NCI-H187 (cell line): ENCODE measurements at places on chromosomes 12 and 14.

- DNase-seq: no peak
Measured at GRCh38 chr12:25317553-25317952, 66.8 kb upstream of the KRAS start.

- DNase-seq: peak; percentile 59
Measured at GRCh38 chr12:107607464-107608392, 77.9 kb upstream of the PWP1 start.

DNA sequence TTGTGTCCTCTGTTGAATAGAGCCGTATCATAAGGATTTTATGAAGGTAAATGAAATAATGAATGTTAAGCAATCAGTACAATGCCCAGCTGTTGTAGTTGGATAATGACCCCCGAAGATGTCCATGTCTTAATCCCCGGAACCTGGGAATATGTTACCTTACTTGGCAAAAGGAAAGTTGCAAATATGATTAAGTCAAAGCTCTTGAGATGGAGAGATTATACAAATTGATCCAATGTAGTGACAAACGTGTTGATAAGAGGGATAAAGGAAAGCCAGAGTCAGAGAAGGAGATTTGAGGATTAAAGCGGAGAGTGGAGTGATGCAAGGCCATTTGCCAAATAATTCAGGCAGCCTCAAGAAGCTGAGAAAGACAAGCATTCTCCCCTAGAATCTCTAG is 19.2 kb upstream of the MGAT4C start:
- no peak for DNase-seq

- no peak for DNase-seq
Measured at GRCh38 chr12:95663525-95663924, 112.2 kb upstream of the USP44 start.

DNA sequence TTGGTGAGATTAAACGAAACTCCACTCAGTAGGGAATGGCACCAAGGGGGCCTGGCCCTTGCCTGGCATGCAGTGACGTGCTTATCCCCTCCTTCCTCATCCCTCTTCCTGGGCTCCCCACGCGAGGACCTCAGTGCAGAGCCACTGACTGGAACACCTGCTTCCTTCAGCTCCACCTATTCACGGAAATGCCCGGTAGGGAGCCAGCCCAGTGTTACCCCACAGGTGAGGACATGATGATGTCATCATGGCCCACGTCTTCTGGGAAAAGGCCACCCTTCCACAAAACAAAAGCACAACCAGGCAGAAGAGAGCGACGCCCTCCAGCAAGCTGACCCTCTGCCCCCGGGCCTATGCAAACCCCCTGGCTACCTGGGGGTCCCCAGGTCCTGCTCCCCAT is 42.1 kb downstream of the CCDC85C start:
- DNase-seq: no peak

- DNase-seq: no peak
Measured at GRCh38 chr14:99857551-99857950, 64.3 kb downstream of the EML1 start.

GRCh38 chr14:72711936-72712335 is 182.0 kb downstream of the DPF3 start:
- DNase-seq: no peak

DNA sequence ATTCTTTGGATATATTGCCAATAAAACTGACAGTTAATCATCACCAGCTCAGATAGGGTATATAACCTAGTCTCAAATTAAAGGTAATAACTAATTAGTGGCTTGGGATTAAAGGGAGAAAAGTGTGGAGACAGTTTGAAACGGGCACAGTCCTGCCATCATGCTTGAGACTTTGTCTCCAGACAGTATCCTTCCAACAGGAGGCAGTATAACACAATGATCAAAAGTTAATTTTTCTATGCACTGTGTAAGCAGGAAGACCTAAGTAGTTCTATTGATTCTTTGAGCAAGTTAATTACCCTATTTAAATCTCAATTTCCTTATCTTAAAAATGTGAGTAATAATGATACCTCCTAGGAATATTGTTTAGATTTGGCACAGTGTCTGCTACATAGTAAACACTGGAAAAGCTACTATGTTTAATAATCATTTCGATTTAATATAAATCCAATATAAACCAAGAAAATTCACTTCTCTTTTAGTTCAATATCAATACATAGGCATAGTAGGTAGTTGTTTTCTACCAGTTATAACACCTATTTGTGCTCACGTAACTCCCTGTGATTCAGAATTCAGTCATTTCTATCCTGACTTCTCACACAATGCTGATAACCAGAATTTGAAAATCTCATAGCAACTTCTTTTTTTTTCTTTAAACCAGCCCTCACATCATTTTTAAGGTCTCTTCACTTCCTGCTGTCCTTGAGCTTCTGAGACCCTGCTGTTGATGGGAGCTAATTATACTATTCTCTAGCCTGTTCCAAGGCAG is 53.7 kb downstream of the GALNT4 start:
- DNase-seq: no peak

GRCh38 chr12:31236998-31237637 is 88.8 kb downstream of the SINHCAF start:
- DNase-seq: no peak

DNA sequence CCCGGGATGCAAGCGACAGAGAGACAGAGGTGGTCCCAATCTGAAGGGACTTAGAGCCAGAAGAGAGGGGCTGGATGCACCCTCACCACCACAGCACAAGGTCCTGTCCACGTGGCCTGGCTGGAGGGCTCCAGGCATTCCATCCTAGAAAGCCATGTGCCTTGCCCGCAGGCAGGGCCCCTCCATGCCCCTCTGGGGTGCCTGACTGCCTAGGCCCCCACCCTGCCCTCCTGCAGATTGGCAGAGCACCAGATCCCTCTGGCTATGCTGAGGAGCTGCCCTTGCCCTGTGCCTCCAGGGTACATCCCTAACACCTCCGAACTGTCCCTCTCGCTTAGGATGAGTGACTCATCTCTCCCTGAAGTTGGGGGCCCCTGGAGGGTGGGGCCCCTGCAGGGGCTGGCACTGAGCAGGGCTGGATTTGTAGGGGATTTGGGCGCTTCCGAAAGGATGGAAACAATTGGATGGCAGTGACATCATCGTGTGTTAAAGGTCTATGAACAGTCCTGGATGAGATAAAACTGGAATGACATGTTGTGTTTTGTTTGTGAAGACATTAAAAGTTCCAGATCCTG is 50.9 kb downstream of the CHGA start:
- DNase-seq: no peak

DNA sequence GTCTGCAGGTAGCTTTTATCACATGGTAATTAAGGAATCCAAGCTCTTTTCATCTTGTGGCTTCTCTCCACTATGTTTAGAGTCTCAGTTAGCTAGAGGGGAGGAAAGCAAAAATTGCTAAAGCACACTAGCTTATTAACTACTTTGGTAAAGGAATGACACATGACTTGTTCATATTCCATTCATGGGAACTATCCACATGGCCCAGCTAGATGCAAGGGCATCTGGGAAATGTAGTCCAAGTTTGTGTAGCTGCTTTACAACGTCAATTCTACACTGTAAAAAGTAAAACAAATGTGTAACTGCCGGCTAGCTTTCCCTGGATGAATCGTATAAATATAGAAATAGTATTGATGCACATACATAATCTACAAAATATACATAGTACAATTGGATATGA is 244.5 kb upstream of the LRFN5 start:
- DNase-seq: no peak

GRCh38 chr12:49428793-49429192 is 61.5 kb downstream of the SPATS2 start:
- no peak for DNase-seq

DNA sequence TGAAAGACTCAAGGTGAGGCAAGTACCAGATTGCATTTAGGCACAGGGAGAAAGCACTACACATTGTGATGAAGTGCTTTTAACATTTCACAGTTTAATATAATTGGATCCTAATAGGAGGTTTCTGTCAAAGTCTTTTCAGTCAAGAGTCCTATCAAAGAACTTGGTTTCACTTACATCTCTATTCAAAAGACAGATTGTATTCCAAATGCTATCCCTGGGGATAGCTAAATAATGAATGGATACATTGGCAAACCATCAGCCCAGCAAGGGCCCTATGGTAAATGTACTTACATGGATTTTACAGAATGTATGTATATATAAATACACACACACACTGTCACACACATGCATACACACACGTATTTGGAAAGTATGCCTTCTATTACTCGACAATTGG is 655.5 kb upstream of the FLRT2 start:
- DNase-seq: peak; percentile 68

GRCh38 chr12:69459477-69459876 is 10.7 kb upstream of the FRS2 start:
- DNase-seq: no peak

GRCh38 chr12:116698554-116699075 is 39.3 kb downstream of the SPRING1 start:
- no peak for DNase-seq

- DNase-seq: no peak
Measured at GRCh38 chr12:121858662-121859572, at the start of gene HPD. TSS of gene HPD (minus strand) at chr12:121858859. CDS start at chr12:121858823, 36 bp downstream.

- DNase-seq: no peak
Measured at GRCh38 chr14:93716746-93717667, 71.3 kb downstream of the PRIMA1 start.

GRCh38 chr14:59964251-59965007 is 44.5 kb downstream of the LRRC9 start:
- DNase-seq: no peak

- no peak for DNase-seq
Measured at GRCh38 chr12:84638811-84639368, 273.7 kb downstream of the SLC6A15 start.
